ENCODE measurements at places on chromosomes 4 and X.

DNA sequence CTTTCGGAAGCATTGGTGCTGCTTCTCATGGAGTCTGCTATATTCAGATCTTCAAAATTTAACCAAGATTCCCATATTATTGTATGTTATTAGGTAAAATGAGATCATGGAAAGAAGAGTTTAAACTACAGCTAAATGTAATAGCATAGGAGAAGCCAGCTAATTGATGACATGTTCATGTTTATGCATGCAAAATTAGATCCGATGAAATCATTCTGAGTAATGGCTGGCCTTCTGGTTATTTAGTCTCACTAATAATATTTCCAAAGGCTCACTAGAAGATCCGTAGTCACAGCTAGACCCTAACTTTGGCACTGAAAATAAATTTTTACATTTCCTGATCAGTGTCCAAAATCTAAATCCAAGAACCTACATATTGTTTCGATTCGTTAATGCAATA lies 19.8 kb upstream of the PHKA2 start:
- DNase-seq = no peak

DNA sequence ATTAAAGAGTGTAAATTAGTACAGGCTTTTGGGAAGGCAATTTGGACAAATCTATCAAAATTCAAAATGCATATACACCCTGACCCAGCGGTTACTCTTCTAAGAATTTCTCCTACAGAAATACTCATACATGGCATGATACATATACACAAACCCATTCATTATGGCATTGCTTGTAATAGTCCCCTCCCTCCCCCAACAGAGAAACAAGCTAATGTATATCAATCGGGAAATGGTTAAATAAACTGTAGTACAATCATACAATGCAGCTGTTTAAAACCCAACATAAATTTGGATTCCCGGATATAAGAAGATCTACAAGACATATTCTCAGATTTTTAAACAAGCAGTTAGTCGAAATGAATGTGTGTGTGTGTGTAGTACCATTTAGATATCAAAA lies 808 bp downstream of the HUWE1 start:
- DNase-seq = no peak

DNA sequence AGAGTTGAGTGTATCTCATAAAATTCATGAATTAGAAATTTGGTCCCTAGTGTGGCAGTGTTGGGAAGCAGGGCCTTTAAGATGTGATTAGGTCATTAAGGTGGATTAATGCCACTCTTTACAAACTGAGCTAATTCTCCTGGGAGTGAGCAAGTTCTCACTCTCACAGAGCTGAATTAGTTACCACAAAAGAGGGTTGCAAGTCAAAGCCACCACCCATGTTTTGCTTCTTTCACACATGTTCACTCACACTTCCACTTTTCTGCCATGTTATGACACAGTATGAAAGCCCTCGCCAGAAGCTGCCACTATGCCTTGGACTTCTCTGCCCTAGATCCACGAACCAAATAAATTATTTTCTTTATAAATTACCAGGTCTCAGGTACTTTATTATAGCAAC lies 332.1 kb downstream of the ARAP2 start:
- no peak for DNase-seq

- DNase-seq = no peak
These were observed 9.3 kb upstream of the GPRIN3 start for GRCh38 chr4:89316931-89317366.

DNA sequence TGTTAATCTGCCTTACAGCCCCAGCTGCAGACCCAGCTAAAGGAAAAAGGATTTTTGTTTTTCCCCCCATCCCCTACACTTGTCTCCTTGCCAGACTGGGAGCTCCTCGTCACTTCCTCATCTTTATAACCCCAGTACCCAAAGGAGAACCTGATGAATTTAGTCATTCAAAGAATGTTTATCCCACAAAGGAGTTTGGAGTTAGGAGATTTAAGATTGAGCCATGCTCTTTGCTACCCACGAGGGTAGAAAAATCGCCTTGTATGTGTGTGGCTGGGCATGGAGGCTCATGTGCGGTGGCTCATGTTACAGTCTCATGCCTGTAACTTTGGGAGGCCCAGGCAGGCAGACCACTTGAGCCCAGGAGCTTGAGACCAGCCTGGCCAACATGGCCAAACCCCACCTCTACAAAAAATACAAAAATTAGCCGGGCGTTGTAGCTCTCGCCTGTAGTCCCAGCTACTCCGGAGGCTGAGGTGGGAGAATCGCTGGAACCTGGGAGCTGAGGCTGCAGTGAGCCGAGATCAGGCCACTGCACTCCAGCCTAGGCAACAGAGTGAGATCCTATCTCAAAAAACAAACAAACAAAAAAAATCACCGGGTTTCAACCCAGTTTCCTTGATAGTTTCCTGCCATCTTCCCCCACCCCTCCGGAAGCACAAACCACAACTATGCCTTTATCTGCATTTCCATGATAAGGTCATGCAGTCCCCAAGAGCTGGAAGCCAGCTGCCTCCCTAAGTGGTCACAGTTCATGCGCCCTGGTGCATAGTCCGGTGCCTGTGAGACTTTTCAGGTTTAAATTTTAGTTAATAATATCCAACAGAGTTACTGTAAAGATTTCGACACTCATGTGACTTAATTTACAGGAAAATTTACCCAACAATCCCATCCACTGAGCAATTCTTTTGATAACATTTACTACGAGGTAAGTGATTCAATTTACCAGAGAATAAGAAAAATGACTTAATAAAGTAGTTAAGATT lies 1.5 kb downstream of the CFAP97 start:
- no peak for DNase-seq

DNA sequence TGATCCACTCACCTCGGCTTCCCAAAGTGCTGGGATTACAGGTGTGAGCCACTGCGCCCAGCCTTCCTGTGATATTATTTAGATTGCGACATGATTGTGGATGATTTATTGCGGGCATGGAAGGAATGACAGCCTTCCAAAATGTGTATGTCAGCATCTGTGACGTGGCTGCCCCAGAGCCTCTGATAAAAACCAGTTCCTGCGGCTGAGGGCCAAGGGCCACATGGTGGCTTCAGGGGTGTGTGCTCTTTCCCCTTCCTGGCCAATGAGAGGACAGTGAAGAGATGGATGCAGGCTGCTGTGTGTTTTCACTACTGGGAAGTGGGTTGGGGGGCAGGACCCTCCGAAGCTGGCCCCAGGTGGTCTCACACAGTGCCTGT lies 57.4 kb upstream of the HGFAC start:
- DNase-seq = no peak

DNA sequence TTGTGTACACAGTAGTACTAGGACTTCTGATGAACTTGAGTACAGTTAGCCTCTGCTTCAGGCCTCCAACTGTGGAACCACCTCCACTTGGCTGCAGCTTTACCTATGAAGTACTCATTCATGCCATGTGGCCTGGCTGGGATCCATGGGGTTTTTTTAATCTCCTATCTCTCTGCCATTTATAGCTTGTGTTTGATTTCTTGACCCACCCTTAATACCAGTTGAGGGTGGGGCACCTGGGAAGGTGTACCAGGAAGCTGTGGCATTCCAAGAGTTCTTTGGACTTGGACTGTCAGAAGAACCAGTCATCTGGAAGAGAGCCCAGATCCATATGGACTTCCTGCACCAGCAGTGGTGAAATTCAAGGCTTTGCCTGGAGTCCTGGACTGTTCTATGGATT lies 230.1 kb downstream of the SHROOM3 start:
- no peak for DNase-seq

DNA sequence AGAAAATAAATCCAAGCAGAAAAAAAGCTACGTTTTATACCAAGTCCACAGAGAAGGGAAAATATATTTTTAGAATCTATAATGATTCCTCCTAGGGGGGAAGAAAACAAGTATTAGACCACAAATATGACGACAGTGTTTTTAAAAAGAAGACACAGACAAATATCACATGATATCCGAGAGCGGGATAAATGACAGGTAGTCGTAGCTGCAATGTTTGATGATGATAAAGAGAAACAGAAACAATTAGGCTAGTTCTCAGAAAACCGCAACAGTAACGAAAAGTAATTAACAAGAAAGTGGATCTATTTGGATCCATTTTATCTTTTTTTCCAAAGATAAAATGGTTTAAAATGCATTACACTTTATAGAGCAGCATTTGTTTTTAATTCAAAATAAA lies 918 bp downstream of the HAUS3 start:
- DNase-seq = no peak

- DNase-seq = no peak
These were observed 27.9 kb downstream of the CAMK2D start for GRCh38 chr4:113733685-113734084.

GRCh38 chr4:102759831-102760644 lies 730 bp downstream of the MANBA start:
- no peak for DNase-seq

DNA sequence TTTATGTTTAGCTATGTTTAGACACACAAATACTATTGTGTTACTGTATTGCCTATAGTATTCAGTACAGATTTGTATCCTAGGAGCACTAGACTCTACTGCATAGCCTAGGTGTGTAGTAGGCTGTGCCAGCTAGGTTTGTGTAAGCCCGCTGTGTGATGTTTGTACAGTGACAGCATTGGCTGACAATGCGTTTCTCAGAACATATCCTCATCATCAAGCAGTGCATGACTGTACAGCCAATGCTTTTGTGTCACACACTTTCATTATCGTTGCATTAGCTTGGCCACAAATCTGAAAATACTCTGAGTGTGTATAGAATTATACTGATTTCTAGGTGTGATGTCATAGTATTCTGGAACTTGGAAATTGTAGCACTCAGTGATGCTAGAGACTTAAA lies 63.4 kb downstream of the CLDN34 start:
- no peak for DNase-seq

GRCh38 chrX:133970076-133970475 lies 15.3 kb downstream of the GPC3 start:
- no peak for DNase-seq

GRCh38 chrX:68061206-68061535 lies 372.1 kb downstream of the OPHN1 start:
- no peak for DNase-seq

DNA sequence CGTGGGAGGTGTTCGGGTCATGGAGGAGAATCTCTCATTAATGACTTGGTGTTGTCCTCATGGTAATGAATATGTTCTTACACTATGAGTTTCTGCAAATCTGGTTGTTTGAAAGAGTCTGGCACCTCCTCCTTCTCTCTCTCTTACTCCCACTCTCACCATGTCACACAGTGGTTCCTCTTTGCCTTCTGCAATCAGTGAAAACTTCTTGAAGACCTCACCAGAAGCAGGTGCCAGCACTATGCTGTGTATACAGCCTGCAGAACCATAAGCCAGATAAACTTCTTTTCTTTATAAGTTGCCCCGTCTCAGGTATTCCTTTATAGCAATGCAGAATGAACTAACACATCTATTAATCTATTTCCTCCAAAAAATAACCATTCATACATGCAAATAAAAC lies 275.0 kb downstream of the ANTXR2 start:
- DNase-seq = no peak

DNA sequence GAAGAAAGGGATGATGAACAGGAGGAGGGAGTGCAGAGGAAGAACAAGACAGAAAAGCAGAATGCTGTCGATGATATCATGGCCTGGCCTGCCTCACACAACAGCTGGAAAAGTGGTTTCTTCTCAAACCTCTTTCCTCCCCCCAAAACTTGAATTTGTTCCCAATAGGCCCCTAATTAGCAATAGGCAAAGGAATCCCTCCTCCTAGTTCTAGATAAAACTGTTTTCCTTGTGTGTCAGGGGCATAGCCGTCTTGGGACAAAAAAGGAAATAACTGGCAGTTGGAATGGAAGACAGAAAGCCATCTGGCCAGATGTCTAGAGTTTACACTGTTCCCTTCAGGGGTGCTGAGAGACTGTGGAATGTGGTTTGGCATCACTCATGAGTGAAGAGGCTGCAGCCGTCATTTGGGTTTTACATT lies 177.8 kb upstream of the C1QTNF7 start:
- DNase-seq = no peak
